Activated CD8-positive, alpha-beta memory T cell treated with anti-CD3 and anti-CD28 coated beads for 1 hour (primary cell): ENCODE measurements at places on chromosomes 12 and 14.

DNA sequence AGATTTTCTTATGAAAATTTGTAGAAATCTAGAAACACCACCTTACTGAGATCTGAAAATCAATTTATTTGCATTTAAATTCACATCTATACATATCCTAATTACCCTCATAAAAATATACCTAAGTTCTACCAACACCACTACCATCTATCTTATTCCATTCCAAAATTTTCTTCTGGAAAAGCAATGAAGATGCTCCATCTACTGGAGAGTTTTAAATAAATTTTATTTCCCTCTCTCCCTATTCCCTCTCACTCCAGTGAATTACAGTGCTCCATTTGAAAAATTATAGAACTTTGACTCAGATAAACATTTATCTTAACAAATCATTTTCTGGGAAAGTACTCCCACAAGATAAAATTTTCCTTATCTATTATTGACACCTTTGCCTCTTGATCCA lies 2.3 kb upstream of the C14orf39 start:
- no peak for DNase-seq

DNA sequence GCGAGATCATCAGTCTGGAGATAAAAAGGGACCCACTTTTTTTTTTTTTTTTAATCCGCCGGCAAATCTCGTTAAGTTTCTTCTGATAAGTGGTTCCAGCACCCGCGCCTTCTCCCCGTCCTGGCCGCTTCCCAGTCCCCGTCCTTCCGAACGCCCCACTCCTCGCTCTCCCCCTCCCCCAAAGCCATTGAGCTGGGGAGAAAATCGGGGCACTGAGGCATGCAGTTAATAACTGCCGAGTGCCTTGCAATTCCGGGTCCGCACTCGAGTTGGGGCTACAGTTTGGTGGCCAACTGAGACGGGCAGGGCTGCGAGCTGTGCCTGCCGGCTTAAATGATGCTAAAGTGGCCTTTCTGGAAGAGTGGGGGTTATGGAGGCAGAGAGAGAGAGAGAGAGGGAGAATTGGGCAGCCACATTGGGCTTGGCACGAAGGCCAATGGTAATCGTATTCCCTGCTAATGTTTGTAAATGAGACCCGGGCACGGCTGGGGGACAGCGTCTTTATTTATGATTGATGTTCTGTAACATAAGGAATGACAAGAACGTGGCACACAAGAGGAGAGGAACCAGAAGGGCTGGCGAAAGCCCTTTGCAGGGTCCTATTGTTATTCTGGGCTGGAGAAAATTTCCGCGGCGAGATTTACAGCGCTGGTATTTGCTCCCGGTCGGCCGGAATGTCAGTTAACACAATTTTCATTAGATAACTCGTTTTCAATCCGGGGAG lies 115.4 kb upstream of the MYL2 start:
- DNase-seq: no peak

- no peak for DNase-seq
Observed at GRCh38 chr14:104081951-104082464, 3.5 kb upstream of the ASPG start.

- DNase-seq: no peak
Observed at GRCh38 chr12:31306866-31307265, 19.1 kb downstream of the SINHCAF start.

- no peak for DNase-seq
Observed at GRCh38 chr14:105199093-105199492, 18.0 kb upstream of the NUDT14 start.

- no peak for DNase-seq
Observed at GRCh38 chr14:76881348-76881747, 55.1 kb downstream of the LRRC74A start.

GRCh38 chr14:34222867-34223266 lies 239.2 kb downstream of the SPTSSA start:
- DNase-seq: no peak

- DNase-seq: no peak
Observed at GRCh38 chr14:103712633-103713247, 2.5 kb downstream of the XRCC3 start.

DNA sequence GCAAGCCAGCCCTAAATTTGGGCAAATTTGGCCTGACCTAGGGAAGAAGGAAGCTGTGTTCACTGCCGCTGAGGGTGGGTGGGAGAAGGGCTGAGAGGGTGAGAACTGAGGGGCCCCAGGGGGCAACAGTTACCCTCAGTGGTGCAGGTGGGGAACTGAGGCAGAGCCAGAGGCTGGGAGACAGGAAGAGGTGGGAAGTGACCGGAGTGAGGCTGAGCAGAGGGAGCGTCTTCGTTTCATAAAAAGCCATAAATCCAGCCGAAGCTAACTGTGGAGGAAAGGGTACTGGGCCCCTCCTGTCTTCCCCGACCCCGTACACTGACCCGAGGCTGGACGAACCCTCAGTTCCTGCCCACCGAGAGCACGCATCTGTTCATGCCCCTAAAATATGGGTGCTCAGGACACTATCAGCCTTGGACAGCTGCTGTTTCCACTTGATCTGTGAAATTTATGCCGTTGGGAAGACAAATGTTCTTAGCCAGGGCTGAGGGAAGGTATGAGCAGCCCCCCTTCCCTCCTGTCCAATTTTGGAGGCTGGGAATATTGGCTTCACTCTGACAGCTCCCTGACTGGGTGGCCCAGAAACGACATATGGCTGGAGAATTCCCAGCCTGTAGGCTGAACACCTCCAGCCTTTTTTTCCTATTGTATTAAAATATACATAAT lies 116.5 kb downstream of the KIF26A start:
- DNase-seq: no peak

- no peak for DNase-seq
Observed at GRCh38 chr14:83533734-83534133, 1996.2 kb upstream of the FLRT2 start.

GRCh38 chr12:126773012-126773411 lies 1494.0 kb upstream of the TMEM132C start:
- DNase-seq: no peak

- no peak for DNase-seq
Observed at GRCh38 chr12:92442782-92443181, 260.0 kb upstream of the PLEKHG7 start.

- no peak for DNase-seq
Observed at GRCh38 chr12:128548949-128549348, 274.8 kb downstream of the SLC15A4 start.

DNA sequence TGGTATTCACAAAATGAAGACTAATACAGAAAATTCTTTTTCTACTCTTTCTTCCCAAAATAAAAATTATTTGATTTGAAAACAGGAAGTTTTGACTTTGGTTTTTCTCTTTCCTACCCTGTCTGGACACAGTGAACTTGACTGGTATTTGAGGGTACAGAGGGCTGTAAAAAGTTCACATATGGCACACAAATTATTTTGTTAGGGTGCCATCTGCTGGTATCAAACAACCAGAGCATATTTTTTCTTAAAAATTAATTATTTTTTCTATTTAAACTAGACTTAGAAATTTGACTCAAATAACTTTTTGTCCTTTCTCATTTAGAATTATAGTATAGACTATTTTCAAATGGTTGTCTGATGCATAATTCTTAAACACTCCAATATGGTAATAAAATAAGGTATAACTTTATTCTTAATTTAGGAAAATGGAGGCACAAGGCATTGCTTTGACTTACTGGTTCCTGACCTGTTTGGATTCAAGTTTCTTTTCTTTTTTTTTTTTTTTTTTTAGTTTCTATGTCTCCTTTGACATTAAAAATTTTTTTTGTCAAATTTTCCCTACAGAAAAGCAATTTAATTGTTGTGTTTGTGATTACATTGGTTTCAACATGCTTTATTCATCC lies 390.6 kb downstream of the PRKD1 start:
- no peak for DNase-seq
